ENCODE measurements at places on chromosomes 2 and 18.
A peak's percentile ranks its signal among the peaks of the same experiment; 100 is the strongest.

GRCh38 chr2:45825001-45825651, 173.7 kb downstream of the PRKCE start:
- DNase-seq = no peak

GRCh38 chr18:8808001-8808400, 102.6 kb downstream of the MTCL1 start:
- no peak for DNase-seq

GRCh38 chr2:237020090-237020489, 65.6 kb upstream of the COPS8 start:
- DNase-seq = no peak

GRCh38 chr18:35158728-35159450, 81.9 kb upstream of the ZNF397 start:
- no peak for DNase-seq

DNA sequence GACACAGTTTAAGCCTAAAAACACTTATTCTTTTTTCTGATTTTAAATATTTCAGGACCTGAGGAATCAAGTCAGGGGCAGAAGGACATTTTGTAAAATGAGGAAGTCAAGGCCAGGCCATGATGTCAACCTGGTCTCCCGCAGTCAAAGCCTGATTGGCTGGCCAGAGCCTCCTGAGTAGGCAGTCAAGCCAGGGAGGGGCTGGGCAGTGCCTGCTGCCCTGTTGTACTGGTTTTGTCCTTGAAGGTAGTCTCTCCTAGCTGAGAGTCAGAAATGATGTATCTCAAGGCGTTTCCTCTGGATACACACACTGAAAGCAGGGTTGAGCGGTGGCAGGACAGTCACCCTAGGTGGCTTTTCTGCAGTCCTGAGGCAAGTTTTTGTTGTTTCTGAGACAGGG, 19.8 kb downstream of the CCT7 start:
- DNase-seq = no peak

DNA sequence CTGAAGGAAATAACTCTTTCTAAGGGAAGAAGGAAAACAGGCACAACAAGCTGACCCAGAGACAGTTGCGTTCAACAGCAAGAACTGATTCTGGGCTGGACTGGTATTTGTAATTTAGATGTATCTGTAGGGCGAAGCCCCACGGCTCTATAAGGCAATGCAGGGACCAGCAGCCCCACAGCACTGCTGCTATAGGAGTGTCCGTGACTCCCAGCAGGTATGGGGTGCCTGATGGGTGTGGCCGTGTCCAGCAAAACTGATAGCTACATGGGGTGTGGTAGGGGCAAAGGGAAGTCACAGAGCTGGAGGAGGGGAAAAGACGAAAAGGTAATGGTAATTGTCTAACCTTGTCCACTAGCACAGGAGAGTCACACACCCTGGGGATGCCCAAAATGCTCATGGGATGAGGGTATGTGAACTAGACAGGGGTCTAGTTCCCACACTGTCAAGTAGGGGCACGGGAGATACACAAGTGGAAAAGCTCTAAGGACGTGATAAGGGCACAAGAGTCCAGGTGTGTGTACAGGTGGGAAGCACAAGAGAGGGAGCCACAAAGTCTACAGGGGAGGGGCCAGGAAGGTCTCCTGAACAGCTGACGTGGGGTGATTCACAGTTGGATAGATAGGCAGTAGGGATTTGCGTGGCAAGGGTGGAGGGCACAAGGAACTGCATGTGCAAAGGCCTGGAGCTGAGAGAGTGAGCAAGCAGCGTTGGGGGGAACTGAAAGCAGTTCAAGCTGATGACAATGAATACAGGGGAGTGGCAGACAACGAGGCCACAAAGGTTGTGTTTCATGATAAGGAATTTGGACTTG, 48.5 kb upstream of the ASPRV1 start:
- no peak for DNase-seq

DNA sequence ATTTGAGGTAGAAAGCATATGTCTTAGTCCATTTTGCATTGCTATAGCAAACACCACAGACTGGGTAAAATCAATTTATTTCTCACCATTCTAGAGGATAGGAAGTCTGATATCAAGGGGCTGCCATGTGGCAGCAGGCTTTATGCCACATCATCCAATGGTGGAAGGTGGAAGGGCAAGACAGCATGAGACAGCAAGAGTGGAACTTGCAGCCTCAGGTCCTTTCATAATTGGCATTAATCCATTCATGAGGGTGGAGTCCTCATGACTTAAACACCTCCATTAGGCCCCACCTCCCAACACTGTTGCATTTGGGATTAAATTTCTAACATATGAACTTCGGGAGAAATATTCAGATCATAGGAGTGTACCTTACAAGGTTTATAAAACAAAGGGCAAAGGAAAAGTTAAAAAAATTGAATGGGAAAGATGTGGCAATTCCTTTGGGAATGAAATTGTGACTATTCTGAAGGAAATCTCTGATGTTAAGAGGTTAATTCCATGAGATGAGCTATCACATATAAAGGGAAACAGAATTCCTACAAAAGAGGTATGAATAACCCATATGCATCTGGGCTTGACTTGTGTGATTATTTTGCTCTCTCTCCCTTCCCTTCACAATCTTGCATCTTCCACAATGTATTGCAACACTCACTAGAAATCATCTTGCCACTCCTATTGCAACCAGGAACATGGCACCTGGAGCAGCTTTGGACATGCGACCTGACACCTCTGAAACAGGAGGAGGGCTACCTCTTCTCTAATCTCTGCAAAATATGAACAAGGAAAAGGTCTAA, 507.8 kb downstream of the EPHA4 start:
- no peak for DNase-seq

DNA sequence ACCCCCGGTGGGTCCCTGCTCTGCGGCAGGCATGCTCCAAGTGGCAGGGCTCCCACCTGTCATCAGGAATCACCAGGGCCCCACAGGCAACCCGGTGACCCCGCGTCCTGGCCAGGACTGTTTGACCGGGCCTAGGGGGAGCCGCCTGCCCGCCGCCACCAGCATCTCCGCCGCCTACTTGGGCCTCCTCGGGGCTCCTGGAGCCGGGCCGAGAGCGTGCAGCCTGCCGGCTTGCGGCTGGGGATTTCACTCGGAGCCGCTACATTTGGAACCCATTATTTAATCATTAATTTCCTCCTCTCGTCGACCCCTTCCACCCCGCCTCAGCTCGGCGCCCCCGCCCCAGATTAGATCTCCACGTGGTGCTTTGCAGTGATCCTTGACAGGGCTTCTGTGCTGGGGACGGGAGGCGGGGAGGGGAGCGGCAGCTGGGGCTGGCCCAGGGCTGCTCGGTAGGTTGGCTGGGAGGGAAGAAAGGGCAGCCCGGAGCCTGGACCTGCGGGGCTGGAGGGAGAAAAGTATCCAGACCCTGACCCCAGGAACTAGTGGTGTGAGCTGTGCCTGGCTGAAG, 295.4 kb downstream of the CYP26B1 start:
- peak; percentile 20 for DNase-seq

DNA sequence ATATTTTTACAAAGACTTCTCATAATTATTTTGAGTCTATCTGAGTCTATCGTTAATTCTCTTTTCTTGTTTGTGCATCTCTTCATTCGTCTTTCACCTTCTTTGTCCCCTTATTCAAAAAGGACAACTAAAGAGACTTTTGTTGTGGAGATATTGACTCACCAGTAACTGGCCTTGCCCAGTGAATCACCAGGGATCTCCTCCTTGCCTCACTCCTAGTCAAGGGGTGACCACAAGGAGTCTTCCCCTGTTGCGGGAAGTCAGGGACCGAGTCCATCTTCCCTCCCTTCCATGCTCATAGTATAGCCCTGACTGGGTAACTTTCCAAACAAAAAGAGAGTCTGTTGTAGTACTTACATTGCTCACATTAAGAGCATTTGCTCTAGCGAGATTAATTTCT, 158.9 kb downstream of the NEB start:
- DNase-seq = peak; percentile 7

- DNase-seq = no peak
These were observed 264.1 kb upstream of the MEIS1 start for GRCh38 chr2:66170744-66171330.

DNA sequence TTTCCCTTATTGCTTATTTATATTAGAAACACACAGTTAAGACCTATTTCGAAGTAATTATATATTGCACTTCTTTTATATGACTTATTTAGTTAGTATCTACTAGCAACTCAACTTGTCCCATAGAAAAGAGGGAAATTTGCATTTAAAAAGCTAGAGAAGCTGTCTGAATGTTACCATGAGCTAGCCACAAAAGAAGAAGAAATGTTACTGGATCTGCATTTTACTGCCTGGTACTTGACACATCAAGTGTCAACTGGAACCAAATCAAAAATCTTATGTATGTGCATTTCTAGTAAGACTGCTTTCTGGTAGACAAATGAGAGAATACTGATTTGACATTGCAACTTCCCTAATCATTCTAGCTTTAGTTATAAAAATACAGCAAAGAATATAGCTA, 424.6 kb upstream of the VRK2 start:
- DNase-seq = no peak

GRCh38 chr2:12543076-12543977, 173.4 kb upstream of the TRIB2 start:
- no peak for DNase-seq

DNA sequence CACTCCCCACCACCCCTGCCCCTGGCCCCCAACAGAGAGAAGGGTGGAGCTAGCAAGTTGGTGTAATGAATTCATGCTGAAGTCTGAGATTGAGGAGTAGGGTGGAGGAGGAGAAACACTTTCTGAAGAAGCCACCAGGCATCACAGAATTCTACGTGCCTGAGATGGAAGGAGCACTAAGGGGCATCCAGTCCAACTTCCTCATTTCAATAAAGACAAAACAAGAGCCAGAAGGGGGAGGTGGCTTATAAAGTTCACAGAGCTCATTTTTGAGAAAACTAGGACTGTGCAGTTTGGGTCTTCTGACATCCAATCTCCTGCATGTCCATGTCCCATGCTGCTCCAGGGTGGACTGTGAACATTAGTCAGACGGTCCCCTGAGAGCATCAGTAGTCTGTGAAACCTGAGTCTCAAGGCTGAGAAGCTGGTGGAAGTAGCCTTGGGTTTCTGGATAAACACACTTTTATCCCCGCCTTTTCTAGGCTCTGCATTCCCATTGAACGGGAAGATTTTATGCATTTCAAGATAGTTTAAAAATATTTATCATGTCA, 77.7 kb downstream of the TRIM43 start:
- DNase-seq = peak; percentile 12
